Substantia nigra (tissue), 51 donors: ENCODE measurements at places on chromosomes 13 and 19.

GRCh38 chr13:111011899-111012298 is 97.0 kb upstream of the ANKRD10 start:
- DNase-seq = no peak

GRCh38 chr13:43787518-43787891 is 733 bp upstream of the ENOX1 start:
- DNase-seq = no peak

GRCh38 chr19:31578326-31578725 is 229.1 kb upstream of the TSHZ3 start:
- DNase-seq = no peak

DNA sequence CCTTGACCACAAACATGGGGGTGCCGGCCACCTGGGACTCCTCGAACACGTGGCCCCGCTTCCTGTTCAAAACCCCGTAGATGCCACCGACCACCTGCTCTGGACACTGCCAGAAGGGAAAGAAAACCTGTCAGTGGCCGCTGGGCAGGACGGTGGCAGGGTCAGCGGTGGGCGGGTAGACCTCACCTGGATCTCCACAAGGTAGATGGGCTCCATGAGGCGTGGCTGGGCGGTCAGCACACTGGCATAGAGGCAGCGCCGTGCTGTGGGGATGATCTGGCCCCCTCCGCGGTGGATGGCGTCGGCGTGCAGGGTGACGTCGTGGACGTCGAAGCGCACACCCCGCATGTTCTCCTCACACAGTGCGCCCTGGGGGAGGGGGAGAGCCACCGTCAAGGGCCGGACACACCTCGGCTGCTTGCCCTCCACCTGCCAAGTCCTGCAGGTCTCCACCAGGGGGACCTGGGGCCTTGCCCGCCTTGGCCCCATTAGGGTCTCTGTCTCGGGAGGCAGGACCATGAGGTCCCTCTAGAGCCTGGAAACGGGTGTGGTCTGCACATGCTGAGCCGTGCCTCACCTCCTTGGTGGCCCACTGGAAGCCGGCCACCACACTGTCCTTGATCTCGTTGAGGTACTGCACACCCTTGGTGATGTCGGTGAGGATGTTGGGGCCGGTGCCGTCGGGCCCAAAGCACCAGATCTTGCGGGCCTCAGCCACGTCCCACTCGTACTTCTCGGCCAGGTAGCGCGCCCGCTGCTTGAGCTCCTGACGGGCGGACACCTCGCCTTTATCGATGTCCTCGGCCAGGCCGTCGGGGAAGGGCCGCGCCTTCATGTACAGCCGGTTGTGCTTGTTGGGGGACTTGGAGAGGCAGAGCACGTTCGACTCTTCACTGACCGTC is 6.6 kb upstream of the DAPK3 start:
- DNase-seq = no peak

DNA sequence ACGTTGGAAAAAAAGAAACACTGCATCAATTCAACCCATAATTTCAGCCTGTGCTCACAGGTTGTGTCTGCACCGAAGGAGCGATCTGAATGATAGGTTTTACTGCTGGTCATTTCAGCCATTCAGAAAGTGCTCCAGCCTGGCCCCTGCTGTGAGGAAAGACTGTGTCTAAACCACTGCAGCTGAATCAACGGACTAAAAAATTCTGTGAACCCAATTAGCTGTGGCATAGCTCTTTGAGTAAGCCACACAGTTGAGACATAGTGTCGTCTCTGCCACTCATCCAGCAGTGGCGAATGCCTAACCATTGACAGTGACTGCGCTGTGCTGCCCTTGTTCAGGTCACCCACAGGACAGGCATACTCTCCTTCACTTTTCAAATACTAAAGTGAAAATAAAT is 179.8 kb downstream of the COG6 start:
- DNase-seq = no peak

DNA sequence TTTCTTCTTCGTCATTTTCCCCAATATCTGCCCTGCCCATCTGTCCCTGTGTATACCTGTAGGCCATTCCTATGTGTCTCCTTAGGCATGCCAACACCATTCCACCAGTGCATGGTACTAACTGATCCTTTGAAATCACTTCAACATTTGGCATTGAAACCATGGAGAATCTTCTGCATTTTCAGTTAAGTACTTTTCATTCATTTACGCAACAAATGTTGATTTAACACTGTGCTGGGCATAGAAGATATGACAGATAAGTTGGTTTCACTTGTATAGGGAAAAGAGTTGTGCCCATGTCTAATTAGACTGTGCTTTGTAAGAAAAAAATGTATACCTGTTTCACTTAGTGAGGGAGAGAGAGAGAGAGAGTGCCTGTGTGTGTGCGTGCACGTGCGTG is 77.9 kb upstream of the FLT1 start:
- DNase-seq = no peak

DNA sequence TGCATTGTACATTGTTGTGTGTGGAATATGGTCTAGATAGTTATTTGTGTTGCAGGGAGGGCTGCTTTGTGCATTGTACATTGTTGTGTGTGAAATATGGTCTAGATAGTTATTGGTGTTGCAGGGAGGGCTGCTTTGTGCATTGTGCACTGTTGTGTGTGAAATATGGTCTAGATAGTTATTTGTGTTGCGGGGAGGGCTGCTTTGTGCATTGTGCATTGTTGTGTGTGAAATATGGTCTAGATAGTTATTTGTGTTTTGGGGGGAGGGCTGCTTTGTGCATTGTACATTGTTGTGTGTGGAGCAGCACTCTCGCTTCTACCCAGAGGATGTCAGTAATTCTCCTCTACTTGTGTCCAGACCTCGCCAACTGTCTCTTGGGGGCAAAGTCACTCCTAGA is 36.3 kb upstream of the ZNF835 start:
- DNase-seq = peak; percentile 65

GRCh38 chr19:41801792-41802211 is 5.4 kb downstream of the CEACAM3 start:
- no peak for DNase-seq

DNA sequence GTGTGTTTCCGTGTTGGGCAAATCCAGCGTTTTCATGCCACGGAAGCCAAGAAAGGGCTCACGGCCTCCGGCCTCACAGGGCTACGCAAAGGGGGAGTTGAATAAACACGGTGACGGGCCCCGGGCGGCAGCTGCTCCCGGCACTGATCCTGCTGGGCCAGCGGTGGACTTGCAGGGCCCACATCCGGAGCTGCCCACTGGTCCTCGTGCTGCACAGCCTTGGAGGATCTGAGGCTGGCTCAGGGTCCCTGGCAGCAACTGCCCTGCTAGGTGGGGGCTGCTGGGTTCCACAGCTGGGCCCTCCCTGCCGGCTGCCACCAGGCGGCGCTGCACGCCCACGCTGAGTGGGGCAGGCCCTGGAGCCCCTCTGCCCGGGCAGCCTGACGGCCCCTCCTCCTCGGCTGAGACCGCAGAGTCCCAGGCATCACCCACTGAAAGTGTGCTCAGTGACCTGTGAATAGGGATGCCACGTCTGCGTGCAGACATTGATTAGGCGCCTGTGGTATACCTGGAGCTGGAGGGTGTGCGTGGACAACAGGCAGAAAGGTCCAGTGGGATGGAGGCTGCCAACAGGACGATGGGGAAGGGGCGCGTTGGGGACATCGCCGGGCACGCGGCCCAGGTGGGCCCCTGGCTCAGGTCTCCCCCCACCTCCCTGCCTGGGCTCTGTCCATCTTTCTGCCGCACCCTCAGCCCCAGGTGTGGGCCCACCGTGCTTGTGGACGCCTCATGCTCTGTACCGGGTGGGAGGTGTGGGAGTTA is 5.3 kb upstream of the HCN2 start:
- DNase-seq = peak; percentile 54
